Smooth muscle cell of the brain vasculature (primary cell): ENCODE measurements at places on chromosomes 12 and 14.

DNA sequence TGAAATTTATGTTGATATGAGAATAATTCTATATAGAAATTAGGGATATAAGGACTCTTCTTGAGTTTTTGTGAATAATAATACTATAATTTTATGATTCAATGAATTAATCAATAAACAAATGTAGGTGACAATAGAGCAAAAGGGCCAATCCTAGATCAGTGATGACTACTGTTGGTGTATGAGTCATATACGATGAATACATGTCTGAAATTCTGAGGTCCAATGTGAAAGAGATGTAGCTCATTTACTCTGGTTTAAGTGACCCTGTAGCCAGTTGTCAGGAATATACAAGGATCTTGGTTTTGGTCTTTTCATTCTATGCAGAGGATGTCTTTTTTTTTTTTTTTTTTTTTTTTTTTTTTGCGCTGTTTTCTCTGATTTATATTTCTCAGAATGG is 72.1 kb upstream of the RTL1 start:
- no peak for DNase-seq

GRCh38 chr14:89351221-89351515 is 65.9 kb downstream of the FOXN3 start:
- no peak for DNase-seq

- DNase-seq = no peak
Measured at GRCh38 chr14:96762650-96763049, 34.5 kb upstream of the VRK1 start.

GRCh38 chr12:57173089-57173488 is 25.7 kb upstream of the LRP1-AS start:
- no peak for DNase-seq

- DNase-seq = no peak
Measured at GRCh38 chr12:89622115-89622514, 86.5 kb downstream of the ATP2B1 start.

- no peak for DNase-seq
Measured at GRCh38 chr12:110913119-110914056, 7.0 kb downstream of the MYL2 start.

- DNase-seq = no peak
Measured at GRCh38 chr12:121800694-121801594, 2.9 kb upstream of the SETD1B start.

- no peak for DNase-seq
Measured at GRCh38 chr12:102609996-102610395, 129.6 kb upstream of the IGF1 start.

DNA sequence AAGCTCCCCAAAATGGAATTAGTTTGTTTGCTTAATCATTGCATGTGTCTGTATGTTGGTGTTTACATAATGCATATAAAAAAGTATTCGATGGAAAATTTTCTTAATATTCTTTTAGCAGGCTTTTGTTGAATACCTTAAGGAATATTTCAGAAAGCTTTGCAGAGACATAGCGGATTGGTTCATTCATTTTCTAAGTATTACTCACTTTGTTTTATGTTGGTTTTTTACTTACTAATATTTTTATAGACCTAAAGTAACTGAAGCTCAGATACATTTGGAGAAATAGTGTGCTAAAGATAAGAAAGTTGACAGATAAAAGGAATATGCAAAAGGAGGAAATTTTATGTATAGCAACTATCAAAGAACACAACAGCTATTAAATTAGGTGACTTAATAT is 191.0 kb downstream of the ERC1 start:
- no peak for DNase-seq

GRCh38 chr12:121060149-121061001 is 21.3 kb upstream of the OASL start:
- DNase-seq = peak; percentile 35

DNA sequence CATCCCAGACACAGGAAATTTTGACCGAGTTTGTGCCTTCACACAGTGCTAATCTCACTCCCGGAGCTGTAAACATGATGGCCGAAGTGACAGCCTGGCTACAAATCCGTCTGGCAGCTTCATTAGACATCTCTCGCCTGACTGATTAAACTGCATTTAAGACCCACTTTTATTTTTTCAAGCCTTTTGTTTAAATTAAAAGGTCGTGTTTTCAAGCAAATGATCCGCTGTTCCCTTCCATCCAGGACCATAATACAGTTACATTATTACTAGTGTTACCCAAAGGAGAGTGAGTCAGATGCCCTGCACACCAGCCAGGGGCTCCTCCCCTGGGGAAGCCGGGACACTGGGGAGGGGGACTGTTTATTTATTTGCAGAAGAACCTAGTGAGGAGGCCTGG is 200.2 kb downstream of the EXOC5 start:
- no peak for DNase-seq

- no peak for DNase-seq
Measured at GRCh38 chr12:130813949-130814348, 25.1 kb downstream of the STX2 start.

DNA sequence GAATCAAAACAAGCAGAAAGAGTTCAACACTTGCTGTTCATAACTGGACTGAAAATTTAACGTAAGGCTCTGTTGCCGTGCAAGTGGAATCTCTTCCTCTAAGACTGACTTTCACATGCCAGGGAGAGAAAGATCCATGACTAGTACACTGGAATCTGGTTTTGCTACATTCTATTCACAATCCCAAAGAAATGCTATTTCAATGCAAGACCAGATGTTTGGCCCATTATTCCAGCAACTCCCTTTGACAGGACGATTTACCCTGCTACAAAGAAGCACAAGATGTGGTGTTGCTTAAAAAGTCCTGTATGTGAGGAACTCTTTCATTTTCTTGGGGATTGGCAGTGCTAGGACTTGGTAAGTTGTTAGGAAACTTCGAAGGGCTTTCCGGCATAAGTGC is 17.4 kb downstream of the RFC5 start:
- no peak for DNase-seq

DNA sequence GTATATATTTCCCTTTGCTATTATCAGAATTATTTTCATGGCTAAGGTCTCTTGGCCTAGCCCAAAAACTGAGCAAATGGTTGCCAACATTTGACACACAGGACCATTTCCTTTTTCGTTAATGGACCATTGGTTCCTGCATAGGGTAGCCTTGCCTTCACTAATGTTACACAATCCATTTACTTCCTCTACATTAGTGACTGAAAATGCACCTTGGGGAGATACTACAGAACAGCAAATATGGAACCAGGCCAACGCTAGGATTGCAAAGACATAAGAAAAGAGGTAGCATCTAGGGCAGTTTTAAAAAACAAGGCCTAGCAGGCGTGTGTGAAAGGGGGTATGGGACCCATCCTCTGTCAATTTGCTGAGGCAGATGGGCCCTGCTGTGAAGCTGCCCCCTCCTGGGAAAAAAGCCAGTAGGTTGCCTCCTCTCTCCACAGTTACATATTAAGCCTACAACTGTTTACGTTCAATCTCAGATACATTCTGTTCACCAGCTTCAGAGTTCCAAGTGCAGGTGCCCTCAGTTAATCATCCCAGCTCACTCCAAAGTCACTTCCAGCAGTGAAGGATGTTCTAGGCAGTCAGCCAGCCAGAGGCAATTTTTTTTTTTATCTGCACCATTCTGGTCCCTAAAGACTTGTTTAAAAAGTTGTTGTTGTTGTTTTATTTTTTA is 15.0 kb downstream of the AQP6 start:
- DNase-seq = peak; percentile 10

GRCh38 chr12:24554612-24555295 is 394.1 kb downstream of the BCAT1 start:
- no peak for DNase-seq

DNA sequence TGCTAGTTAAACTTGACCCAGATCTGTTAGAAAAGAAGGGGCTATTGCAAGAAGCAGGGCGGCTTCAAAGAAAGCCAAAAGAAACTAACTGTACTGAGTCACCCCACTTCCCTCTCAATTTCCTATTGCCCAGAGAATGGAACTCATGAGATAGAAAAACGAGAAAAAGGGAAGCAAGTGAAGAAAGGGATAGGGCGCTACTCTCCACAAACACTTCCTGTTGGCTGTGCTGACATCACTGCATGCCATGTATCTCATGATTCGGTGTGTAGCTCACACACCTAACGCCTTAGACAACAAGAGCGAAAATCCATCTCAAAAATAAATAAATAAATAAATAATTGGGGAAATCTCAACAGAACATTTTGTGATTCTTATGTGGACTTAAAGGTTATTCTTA is 13.0 kb upstream of the P2RX4 start:
- no peak for DNase-seq

- peak; percentile 82 for DNase-seq
Measured at GRCh38 chr14:74571901-74572725, 39.9 kb downstream of the LTBP2 start.

- DNase-seq = no peak
Measured at GRCh38 chr12:19185262-19185929, 55.9 kb downstream of the PLEKHA5 start.

GRCh38 chr14:63203618-63204406 is 431 bp upstream of the RHOJ start:
- DNase-seq = peak; percentile 96

DNA sequence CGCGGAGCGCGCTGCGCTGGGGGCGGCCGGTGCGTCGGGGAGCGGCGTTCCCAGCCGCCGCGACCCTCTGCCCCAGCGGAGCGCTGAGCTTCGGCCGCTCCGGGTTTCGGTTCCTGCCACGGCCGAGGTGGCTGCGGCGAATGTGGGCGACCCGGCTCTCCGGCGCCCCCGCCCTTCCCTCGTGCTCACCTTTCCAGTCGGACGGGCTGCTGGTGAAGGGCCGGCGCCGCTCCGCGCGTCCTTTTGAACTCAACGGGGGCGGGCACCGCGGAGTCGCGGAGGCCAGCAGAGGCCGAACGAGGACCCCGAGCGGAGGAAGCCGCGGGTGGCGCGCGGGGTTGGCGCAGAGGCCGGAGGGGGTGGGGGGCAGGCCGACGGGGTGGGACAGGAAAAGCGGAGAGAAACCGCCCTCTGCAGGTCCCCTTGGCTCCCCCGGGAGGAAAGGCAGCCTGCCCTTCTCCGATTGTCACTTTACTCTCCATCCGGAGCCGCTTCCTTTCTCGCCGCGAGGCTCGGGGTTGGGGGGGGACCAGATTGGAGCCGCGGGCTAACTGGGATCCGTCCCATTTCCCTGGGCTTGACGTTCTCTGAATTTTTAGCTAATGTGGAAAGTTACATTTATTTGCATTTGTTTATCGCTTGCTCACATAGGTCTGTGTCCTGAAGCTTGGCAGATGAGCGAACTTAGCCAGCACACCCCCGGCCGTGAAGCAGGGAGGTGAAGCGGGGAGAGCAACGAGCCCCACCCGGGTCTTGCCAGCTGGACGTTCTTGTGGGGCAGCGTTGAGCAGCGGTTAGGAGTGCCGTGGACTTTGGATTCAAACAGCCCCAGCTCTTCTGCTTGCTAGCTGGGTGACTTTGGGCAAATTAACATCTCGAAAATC is at the start of gene SMAGP:
Gene SMAGP (minus strand): TSS at position 349 of the 884 bp plus-strand sequence. CDS start 1,137 bp downstream, outside the sequence.
- DNase-seq = no peak

- no peak for DNase-seq
Measured at GRCh38 chr14:20836668-20837338, 34.2 kb upstream of the RNASE1 start.

DNA sequence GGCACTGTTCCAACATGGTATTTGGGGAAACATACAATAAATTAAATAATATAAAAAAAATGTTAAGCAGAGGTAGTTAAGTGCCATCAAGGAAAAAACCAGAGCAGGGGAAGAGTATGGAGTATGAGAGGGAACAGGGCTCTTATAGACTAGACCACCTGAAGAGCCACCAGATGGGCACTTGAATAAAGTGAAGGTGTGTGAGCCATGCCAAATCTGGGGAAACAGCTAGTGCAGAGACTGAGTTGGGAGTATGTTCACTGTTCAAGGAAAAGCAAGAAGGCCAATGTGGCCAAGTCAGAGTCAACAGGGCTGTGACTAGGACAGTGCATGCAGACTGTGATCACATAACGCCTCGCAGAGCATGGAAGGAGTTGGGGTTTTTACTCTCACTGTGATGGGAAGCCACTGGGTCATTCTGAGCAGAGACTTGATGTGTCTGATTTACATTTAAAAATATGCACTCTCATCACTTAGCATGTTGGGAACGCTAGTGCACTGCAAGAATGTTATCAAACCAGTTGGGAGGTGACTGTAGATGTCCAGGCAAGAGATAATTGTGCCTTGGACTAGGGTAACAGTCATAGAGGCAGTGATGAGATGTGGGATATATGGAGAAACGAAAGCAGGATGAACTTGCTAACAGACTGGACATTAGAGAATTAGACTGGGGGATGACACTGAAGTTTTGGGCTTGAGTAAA is 25.6 kb downstream of the NDUFA12 start:
- no peak for DNase-seq

DNA sequence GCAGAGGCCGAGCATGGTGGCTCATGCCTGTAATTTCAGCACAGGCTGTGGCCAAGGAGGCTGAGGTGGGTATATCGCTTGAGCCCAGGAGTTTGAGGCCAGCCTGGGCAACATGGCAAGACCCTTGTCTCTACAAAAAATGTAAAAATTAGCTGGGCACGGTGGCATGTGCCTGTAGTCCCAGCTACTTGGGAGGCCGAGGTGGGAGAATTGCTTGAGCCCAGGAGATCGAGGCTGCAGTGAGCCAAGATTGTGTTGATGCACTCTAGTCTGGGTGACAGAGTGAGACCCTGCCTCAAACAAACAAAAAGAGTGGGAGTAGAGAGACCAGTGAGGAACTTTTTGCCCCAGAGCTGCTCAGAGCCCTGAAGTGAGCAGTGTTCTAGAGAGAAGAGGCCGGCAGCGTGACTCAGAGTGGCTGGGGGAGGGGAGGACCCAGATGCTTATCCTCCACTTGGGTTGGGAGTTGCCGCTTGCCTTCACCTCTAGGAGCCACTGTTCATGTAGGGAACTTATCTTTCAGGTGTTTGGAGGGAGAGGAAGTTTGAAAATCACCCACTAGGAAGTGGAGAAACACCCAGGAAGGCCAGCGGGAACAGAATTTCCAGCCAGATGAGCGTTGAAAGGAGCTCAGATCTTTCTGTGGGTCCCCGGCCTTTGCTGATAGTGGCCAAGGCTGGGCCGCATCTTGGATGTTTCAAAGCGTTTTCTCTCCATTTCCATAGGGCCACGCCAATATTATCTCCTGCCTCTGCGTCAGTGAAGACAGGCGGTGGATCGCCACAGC is 15.3 kb downstream of the CFAP251 start:
- DNase-seq = no peak

- no peak for DNase-seq
Measured at GRCh38 chr12:19052689-19053088, 76.8 kb upstream of the PLEKHA5 start.

- no peak for DNase-seq
Measured at GRCh38 chr12:118013283-118013682, 3.2 kb upstream of the RFC5 start.

- DNase-seq = no peak
Measured at GRCh38 chr12:29201296-29201695, 52.2 kb downstream of the FAR2 start.
